ENCODE measurements at places on chromosomes 12 and 14.

DNA sequence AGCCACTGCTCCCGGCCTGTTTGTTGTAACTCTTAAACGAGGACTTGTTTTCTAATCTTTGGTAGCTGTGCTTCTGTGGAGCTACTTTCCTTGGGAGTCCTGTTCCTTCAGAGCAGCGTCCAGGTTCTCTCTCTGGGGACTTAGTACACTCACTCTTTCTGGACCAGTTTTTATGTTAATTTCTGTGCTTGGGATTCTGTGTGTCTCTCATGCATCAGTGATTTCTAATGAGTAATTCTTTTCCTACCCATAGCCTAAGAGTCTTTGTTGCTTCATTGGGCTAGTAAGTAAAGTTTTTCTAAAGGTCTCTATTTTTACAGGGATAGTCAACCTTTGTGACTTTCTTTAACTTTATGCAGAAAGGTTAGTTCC, 289.3 kb downstream of the FBXL14 start:
- no peak for DNase-seq

DNA sequence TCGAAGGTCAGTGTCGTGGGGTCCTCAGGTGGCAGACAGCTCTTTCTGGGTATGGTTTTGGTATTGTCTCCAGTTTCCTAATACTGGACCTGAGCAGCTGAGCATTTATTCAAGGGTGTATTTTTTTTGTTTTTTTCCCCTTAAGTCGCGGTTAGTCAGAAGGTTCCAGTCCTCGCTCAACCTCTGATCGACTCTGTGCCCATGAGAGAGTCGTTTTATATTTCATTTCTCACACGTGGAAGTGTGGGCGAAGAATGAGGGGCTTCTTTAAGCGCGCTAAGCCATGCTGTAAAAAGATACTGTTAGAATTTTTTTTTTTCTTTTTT, 499 bp downstream of the MIPOL1 start:
- no peak for DNase-seq

DNA sequence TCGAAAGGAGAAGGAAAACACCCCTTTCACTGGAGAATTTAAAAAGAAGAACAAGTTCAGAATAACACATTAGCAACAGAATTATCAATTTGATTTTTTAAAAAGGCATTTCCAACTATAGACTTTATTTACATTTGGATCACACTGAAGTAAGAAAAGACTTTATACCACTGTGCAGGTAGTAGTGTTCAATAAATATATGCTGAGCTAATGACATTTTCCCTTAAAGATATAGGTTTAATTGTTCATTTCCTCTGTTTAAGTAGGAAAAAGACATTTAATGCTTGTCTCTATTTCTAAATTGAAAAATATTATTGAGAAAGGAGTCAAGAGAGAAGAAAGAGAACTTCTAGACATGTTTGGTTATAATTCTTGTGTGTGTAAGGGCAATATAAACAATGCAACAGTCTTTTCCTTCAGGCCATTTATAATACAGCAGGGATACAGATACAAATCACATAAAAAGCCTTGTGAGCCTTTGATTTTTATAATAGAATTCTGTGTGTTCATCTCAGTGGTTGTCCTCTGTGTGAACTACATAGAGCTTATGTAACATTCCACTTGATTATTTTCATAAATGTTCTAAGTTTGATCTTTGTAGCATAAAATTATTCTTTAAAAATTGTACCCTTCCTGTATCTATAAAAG, 48.7 kb upstream of the PZP start:
- DNase-seq: no peak

- no peak for DNase-seq
Measured at GRCh38 chr12:91108196-91108755, 3.0 kb downstream of the LUM start.

DNA sequence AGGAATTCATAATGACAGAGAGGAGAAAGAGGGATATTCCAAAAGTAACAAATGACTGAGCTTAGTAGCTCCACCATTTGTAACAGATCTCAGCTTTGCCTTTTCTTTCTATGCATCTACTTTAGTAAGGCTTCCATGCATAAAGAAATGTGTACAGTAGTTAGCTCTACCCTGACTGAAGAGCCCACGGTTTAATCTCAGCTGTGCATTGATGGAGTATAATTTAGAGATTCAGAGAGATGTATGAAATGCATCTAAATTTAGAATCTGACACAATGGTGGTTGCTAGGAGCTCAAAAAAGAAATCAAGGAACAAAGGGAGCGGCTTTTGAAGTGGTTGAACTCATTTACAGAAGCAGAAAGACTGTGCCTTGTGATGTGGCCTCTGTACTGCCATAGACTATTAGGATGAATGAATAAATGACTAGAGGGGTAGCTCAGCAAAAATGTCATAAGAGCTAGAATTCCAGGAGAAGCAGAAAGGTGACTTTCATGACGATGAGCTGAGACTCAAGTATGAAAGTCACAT, 838.6 kb downstream of the RPS29 start:
- DNase-seq: no peak

DNA sequence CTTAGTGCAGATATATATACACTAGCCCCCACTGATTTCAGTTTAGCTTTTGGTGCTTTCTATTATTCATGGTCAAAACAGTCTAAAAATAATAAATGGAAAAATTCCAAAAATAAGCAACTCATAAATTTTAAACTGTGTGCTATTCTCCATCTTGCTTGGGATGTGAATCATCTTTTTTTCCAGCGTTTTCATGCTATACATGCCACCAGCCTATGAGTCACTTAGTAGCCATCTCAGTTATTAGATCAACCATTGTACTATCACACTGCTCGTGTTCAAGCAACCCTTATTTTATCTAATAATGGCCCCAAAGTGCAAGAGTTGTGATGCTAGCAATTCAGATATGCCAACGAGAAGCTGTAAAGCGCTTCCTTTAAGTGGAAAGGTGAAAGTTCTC, 73.9 kb upstream of the KRR1 start:
- no peak for DNase-seq

DNA sequence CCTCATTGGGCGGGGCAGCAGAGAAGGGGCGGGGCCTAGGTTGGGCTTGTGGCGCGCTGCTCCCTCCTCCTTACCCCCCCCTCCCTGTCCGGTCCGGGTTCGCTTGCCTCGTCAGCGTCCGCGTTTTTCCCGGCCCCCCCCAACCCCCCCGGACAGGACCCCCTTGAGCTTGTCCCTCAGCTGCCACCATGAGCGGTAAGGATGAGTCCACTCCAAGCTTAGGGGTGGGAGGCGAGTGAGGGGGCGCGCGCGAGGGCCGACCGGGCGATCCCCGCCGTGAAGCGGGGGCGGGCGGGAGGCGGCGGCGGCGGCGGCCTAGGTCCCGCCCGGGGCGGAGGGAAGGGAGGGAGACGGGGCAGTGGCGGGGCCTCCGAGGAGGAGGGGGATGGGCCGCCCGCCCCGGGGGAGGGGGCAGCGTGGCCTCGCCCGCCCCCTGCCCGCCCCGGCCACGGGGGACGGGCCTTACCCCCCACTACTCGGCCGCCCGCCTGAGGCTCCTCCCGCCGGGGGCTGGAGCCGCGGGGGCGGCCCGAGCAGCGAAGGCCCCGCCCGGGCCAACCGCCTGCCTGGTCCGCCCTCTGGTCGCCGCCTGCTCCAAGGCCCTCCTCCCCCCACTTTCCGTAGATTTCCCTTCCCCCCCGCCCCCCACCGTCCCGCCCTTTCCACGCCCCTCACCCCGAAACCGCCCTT, at the start of gene SP1:
Gene SP1 (plus strand): TSS at position 73 of the 690 bp plus-strand sequence. CDS start 116 bp downstream, at position 189.
- DNase-seq: peak; percentile 80

DNA sequence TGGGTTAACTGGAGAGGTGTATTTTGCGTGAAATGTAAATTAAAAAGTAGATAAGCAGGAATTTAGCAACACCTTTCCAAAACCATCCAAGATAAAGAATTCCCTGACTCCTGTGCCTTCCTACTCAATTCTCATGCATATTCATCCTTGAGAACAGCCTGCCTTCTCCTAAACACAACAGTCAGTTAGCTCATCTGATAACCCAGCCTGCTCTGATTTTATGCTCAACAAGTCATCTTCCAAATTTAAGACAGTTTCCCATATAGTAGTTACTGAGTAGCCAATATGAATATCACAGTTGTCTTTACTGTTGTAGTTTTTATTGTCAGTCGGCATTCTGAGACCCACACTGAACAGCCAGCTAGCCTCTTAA, 27.1 kb downstream of the CPNE8 start:
- no peak for DNase-seq

DNA sequence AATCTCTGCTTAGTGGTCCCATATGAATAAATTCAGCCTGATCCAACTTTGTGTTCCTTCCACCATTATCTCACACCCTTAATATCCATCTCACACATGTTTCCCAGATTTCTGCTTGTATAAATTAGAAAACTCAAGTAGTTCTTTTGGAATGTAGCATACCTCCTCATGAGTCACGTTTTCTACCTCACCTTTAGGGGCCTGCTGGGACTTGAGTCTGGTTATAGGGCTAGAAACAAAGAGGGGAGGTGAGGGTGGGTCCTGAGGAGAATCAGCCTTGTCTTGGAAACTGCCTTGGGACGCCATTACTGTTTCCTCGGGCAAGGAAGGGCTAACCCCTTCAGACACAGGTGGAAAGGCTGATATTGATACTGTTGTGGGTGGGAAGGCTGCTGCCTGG, 51.1 kb downstream of the EMP1 start:
- no peak for DNase-seq

- no peak for DNase-seq
Measured at GRCh38 chr12:70507442-70507841, 129.8 kb downstream of the PTPRB start.

- DNase-seq: no peak
Measured at GRCh38 chr12:53105256-53105655, 2.0 kb downstream of the SOAT2 start.

GRCh38 chr12:54431911-54432814, 13.1 kb upstream of the ITGA5 start:
- no peak for DNase-seq

- no peak for DNase-seq
Measured at GRCh38 chr12:24173067-24173466, 223.6 kb upstream of the SOX5 start.

GRCh38 chr12:114294303-114294685, 111.7 kb downstream of the TBX5 start:
- no peak for DNase-seq

DNA sequence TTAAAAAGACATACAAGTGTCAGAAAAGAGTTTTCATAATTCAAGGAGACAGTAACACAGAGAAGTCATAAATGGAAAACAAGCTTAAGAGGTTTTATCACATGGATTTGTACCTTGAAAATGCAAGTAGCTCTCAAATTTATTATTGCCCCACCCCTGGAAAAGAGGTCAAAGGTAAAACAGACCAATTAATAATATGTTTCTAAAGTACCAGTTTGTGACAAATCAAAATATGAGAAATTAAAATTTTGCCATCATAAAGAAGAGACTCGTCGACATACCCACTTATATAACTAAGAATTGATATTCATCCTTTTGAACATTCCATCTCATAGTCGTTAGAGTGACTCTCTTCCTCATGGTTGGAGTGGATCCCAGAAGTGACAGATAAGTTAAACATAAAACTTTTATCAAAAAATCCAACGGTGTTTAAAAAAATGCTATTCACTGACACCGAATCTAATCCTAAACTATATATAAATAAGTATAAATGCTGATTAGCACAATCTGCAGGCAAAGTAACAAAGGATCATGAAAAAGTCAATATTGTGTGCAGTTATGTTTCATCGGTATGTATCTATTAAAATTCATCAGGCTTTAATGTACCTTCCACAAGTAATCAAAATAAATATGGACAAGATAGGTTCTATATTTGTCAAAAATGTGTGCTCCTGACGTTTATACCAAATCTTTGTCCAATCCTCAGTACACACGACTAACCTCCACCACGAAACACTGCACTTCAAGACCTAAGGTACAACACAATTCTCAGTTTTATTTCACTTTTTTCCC, 2.3 kb downstream of the CORO1C start:
- no peak for DNase-seq

GRCh38 chr12:44459569-44459968, 416.5 kb downstream of the NELL2 start:
- DNase-seq: no peak

DNA sequence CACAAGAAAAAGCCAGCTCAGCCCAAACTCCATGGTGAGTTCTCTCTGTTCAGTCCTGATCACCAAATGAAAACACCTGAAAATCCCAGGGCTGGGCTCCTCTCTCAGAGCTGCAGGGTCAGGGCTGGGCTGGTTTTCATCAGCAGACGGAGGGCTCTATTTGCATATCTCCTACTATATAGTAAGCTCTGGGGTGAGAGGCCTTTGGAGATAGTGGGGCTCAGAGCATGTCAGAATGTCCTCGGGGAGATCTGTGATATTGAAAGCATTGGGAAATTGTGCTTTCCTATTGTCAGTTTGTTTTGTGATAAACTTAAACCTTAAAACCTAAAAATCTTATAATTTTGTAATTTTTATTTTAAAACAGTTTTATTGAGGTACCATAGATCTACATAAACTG, 742.6 kb downstream of the TMEM121 start:
- no peak for DNase-seq

GRCh38 chr14:22524115-22524783, 64.8 kb downstream of the DAD1 start:
- DNase-seq: no peak

- no peak for DNase-seq
Measured at GRCh38 chr12:116591855-116592637, 32.9 kb downstream of the MAP1LC3B2 start.

- no peak for DNase-seq
Measured at GRCh38 chr12:107749083-107749482, 11.9 kb downstream of the PRDM4 start.

DNA sequence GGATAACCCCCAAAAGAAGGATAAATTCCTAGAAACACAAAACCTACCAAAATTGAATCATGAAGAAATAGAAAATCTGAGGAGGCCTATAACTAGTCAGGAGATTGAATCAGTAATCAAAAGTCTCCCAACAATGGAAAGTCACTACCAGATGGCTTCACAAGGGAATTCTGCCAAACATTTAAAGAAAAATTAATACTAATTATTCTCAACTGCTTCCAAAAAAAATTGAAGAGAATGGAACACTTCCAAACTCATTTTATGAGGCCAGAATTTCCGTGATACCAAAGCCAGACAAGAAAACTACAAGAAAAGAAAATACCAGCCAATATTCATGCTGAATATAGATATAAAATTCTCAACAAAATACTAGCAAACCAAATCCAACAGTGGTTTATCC, 7.8 kb upstream of the ABCC9 start:
- no peak for DNase-seq

DNA sequence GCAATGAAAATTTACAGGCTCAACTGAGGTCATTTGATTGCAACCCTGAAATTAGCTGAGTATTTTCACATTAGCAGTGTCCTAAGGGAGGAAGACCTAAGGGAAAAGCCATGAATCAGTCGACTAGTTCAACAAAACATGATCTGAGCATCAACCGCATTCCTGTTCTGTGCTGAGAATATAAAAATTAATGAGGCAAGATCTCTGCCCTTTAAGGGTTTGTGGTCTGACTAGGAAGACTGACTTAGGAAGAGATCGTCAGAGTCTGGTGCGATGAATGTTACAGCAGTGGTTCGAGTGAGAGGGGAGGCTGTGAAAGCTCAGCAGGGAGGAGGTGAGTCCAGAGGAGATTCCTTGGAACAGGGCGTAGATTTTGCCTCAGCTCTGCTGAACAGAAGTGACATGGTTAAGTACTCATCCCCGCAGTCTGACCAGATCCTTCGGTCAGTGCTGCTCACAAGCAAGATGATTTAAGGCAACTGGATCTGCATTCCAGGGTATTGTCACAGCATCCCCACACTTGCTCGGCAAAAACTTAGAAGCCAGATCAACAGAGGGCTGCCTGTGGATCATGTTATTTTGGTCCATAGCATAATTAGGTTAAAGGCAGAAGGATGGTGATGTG, 49.6 kb downstream of the BMAL2 start:
- no peak for DNase-seq

Measured in stimulated activated CD8-positive, alpha-beta memory T cell treated with anti-CD3 and anti-CD28 coated beads, Interleukin-7, amount 100 ng/mL, for 48 hours (primary cell).